ENCODE measurements at places on chromosomes 12 and 14.

- DNase-seq, result no peak
Observed at GRCh38 chr14:61191733-61192132, 89.4 kb downstream of the TMEM30B start.

DNA sequence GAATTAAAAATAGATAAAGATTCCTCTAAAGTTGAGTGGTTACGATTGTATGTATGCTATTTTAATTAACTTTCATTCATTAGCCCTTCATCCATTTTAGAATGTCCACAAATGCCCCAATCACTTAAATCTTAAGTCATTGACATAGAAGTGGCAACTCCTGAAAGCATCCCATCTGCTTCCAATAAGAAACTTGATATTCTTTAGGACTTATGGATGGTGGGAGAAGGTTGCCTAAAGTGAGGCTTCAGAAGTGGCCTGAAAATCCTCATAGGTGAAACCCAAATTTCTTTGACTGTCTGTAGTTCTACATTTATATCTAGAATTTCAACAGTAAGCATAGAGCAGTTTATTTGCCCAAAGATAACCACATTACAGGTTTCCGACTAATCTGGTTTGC is 161.7 kb upstream of the HMGA2 start:
- DNase-seq, result no peak

DNA sequence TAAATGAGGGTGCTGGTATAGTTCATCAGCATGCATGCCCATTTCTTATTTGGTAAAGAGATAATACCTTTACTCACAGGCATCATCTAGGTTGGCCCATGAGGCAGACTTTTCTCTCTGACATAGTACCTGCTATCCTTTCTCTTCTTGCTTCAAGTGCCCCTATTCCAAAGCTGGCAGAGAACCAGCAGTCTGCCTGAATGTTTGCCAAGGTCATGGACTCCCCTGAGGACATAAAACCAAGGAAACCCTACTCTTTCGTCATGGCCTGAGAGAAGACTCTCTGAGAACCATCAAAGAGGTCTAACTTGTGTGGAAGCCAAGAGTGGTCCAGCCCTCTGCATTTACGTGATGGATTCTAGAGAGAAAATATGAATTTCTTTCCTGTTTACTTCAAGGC is 11.9 kb downstream of the PPP1R36 start:
- no peak for DNase-seq

GRCh38 chr14:38774162-38774561 is 328.9 kb downstream of the SEC23A start:
- no peak for DNase-seq

GRCh38 chr12:116370004-116370404 is 92.5 kb upstream of the MED13L start:
- DNase-seq, result no peak

GRCh38 chr12:114918535-114919233 is 234.7 kb upstream of the TBX3 start:
- DNase-seq, result no peak

GRCh38 chr12:80262346-80262745 is 163.0 kb downstream of the OTOGL start:
- DNase-seq, result no peak

GRCh38 chr12:65389436-65389835 is 111.0 kb downstream of the MSRB3 start:
- DNase-seq, result no peak

DNA sequence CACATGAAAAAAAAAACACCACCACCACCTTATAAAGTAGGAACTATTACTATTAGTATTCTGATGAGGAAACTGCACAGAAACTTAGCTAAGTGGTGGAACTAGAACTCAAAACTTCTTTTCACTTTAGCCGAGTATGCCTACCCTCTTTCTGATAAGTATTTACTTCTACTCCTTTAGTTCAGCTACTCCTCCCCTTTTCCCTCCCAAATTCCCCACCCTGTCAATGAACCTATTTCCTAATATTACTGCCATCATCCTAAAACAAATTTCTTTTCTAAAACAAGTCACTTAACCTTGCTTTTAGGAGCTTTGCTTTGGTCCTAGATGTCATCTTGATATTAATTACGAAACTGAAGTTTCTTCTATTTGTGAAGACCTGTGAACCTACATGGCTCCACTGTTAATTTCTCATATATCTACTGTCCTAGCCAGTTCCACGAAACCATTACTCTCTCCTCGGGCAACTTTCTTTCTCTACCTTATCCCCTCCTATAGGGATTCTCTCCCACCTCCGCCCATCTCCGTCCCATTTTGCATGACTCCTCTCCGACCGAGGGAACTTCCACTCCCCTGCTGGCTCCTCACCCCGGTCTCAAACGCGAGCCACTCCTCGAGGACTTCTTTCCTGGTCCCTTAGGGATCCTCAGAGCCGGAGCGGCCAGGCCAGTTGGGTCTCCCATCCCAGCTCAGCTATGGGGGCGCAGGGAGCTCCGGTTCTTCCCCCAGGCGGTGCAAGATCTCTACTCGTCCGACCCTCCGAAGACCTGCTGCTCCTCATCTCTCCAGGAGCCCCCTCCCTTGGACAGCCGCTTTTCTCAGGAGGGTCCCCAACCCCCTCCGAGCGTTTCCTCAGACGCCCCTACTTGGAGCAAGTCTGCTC is 1.1 kb downstream of the NUMB start:
- DNase-seq, result no peak

GRCh38 chr14:77707724-77708408 is at the start of the genes ALKBH1 and SLIRP:
TSS of gene ALKBH1 (minus strand) at chr14:77708023. CDS start at chr14:77708004, 19 bp downstream.
TSS of gene SLIRP (plus strand) at chr14:77708103. CDS start at chr14:77708112, 9 bp downstream.
- DNase-seq, result peak; percentile 78

DNA sequence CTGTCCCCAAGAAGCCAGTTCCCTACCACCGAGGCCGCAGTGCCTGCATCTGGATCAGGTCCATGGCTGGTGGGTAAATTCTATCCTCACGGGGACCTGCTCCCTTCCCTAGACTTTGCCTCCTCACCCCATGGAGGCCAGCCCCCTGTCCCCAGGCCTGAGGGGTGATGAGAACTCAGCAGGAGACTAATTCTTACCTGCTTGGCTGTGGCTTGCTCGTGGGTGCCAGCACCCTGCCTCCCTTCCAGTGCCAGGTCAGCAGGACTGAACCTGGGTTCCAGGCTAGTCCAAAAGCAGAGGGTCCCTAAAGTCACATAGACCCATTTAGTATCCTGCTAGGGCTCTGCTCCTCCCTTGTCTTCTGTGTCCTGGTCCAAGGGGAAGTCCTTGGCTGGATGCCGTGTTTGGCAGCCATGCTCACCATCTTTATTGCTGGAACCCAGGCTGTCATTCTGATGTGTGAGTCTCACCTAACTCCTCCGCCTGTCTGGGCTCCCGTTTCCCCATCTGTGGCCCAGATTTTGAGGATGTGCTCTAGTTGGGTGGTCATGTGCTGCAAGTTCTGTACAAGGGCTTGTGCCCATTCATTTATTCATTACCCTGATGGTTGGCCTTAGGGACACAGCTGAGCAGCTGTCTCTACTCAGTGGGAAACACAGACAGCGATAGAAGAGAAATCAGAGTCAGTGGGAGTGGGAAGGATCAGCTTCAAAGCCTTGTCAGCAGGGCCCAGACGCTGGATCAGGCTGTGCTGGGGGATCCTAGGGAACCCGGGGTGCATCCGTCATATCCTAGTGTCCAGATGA is 949 bp downstream of the PLBD2 start:
- DNase-seq, result no peak

DNA sequence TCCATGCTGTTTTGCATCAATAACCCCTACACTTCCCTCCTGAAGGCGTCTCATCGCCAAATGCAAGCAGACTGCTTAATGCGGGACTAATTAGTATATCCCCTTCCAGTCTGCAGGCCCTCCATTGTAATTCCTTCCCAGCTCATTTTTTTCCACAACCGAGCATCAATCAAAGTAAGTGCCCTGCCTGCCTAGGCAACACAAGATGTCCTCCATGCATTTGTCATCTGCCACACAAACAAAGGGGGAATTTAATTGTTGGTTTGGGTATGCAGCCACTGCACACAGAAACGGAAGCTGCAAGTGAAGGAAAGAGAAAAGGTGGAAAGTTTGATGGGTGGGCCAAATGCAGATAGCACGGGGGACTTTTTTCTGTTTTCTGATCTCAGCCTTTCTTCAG is 168.0 kb downstream of the EGLN3 start:
- no peak for DNase-seq

DNA sequence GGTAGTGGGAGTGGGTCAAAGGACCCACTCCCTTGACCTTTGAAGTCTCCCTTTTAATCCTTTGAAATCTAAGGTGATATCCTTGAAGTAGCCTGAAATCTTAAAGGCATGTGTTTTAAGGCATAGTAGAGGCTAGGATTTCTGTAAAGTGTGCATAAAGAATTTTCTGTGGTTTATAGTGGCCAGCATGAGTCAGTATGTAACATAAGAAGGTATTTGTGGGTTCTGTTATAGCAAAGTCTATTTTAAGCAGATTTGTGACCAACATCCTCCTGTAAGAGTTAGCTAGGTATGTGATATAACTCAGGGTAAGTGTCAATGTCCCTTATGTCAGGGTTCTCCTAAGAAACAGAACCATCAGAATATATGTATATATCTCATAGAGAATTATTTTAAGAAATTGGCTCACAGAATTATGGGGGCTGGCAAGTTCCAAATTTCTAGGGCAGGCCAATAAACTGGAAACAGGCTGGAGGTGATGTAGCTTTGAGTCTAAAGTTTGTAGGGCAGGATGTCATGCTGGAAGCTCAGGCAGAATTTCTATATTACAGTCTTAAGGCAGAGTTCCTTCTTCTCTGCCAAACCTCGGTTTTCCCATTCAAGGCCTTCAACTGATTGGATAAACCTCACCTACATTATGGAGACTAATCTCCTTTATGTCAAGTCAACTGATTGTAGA is 18.7 kb upstream of the EPYC start:
- DNase-seq, result no peak

DNA sequence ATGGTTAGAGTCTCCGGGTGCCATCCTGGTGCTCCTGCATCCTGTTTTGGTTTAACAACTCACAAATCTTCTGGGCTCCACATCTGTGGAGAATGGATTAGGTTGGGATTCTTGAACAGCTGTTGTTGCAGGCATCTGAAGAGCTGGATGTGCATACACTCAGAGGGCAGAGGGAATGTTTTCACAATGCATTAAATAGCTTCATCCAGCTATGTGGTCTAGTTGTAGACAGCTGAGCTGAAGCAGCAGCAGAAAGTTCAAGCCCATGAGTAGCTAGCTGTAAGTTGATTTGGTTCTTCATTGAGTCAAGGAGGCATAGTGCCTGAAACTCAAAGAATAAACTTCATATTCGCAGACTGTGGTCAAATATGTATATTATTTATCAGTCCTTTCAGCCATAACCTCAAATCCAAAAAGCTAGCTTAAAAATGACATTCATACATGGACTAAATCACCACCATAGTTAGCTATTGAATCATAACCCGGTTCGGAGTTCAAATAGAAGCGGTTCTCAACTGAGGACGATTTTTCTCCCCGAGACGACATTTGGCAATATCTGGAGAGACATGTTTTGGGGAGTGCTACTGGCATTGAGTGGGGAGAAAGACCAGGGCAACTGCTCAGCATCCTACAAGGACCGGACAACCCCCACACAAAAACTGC is 858 bp upstream of the ANKRD13A start:
- DNase-seq, result no peak

DNA sequence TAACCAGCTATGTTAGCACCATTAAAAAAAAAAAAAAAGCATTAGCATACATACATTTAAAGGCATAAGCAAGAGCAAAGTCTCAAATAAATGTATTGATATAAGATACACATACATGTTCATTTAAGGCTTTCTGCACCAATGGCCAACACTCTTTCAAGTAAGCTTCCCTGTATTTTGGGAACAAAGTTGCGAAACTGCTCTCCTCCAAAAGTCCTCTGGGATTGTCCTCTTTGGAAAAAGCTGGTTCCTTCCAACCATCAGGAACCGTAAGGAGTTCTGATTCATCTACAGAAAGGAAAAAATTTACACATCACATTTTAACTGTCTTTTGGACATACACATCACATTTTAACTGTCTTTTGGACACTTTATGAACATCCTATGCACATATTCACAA is 3.2 kb downstream of the KRR1 start:
- no peak for DNase-seq

- no peak for DNase-seq
Observed at GRCh38 chr12:45302621-45303369, 86.9 kb downstream of the ANO6 start.

- DNase-seq, result no peak
Observed at GRCh38 chr14:55638665-55639064, 58.7 kb downstream of the KTN1 start.

GRCh38 chr14:96710060-96710666 is 87.0 kb upstream of the VRK1 start:
- no peak for DNase-seq

DNA sequence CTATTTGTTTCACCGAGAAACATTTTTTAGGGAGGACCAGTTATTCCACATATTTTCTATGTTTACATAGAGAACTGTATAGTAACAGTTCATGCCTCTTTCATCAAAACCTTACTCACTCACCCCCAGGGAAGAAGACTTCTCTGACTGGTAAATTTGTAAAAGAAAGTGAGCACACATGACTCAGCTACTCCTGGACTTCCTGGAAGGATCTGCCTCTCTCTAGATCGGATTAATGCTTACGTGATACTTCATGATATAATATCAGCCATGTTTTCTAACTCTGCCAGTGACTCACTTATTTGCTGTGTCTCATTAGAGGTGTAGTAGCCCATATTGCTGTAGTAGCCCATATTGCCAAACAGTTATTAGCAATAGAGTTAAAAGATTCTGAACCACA is 494.3 kb upstream of the ATXN7L3B start:
- no peak for DNase-seq

GRCh38 chr12:124508381-124509079 is 58.9 kb downstream of the NCOR2 start:
- DNase-seq, result no peak

DNA sequence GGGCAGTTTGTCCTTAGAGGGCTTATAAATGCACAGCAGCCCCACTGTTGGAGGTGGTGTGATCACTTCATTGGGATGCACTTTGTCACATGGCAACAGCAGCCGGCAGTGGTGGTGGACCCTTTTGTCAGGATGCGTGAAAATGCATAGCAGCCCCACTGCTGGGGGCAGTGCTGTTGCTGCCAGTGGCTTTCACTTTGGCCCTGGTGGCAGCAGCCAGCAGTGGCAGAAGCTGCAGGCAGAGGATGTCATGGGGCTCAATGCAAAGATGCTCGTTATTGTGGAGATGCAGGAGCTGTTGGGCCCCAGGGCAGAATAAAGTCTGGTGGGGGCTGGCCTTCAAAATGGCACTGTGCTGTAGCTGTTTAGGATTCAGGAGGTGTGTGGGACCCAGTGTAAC is 173.0 kb upstream of the DAAM1 start:
- DNase-seq, result no peak

DNA sequence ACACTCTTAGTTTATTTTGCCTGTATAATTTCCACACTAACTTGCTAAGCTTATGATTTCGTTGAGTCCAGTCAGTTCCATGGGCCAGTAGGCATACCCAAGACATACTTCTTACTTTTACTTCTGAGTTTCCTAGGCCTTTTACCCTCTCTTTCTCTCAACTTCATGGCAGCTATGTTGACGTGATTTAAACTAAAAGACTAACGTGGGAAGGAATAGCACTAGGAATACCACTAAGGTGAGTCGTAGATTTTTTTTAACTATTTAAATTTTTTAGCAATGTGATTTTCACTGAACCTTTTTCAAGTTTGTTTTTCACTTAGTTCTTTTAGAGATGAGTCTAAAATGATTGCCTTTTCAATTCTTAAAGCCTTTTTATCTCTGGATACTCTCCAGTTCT is 793.5 kb upstream of the NOVA1 start:
- no peak for DNase-seq

Data from stimulated activated CD8-positive, alpha-beta memory T cell treated with anti-CD3 and anti-CD28 coated beads, Interleukin-15, amount 100 ng/mL, for 48 hours (primary cell).